ENCODE measurements at places on chromosomes 5 and 9.
A peak's percentile ranks its signal among the peaks of the same experiment; 100 is the strongest.

DNA sequence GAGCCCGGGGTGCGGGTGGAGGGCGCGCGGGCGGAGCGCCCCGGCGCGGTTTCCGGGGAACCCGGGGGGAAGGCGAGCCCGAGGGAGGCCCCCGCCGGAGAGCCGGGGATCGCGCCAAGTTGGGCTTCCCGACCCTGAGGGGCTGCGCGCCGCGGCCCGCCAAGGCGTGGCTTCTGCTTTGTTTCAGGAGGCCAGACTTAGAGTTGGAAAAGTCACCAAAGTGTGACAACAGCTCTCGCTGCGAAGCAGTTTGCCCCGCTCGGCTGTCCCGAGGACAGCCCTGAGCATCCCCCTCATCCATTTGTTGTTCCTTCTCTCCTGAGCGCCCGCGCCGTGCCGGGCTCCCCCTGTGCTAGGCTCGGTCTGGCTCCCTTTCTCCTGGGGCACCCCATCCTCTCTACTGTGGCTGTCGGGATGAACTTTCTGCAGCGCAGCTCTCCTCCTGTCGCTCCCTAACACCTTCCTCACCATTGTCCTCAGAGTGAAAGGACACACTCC is 410 bp downstream of the GLIPR2 start:
- DNase-seq, result no peak

DNA sequence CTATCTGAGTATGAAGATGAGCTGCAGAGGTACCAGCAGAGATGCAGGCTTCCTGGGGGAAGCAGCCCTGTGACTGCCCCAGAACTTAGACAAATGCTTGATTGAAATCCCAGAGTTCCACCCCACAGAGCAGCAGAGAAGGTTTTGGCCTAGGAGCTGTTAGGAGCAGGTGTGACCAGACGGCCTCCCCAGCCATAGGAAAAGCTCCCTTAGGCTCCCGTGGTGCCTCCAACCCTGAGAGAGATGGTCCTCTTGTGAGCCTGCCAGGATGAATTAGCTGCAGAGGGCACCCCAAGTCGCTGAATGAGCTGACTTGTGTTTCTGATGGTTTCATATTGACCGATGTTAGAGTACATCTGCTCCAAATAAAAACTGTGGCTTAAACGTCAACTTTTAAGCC is 22.1 kb downstream of the NTRK2 start:
- no peak for DNase-seq

GRCh38 chr9:109428854-109429253 is 69.3 kb downstream of the PTPN3 start:
- no peak for DNase-seq

DNA sequence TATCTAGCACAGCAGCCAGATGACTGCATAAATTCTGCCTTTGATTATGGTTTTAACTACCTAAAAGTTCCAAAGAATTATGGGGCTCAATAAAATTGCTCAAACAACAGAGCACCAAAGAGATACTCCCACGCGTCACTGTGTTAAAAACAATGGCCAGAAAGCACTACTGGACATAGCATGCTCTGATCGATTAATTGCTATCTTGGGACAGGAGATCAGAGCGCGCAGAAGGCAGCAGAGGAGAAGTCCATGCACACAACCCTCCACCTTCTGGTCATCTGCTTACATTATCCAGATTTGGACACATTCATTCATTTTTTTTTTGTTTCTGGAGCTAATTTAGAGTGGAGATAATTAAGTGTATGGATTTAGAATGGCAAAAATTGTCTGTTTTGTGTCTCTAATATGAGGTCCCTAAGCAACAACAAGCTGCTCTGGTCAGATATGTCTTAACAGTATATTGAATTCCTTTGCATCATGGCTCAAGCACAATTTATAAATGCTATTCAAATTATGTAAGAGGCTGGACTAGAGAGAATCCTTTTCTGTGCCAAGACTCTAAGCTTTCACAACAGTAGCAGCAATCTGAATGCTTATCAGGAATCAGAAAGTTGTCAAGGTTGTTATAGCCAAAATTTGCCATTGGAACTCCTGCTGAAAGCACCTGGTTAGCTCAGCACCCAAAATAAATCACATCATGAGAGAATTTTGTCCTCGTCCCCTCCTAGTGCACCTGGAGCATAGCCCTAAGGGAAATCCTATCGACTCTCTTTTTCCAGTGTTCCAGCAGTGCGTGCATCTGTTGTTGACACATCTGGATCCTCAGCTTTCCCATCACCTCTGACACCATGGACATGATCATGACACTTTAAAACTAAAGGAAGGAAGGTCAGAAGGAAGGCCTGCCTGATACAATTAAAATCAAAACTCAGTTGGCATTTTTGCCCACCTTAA is 98.6 kb upstream of the HMHB1 start:
- no peak for DNase-seq

- DNase-seq, result peak; percentile 33
Measured at GRCh38 chr9:77011973-77012821, 7.3 kb upstream of the FOXB2 start.

- DNase-seq, result no peak
Measured at GRCh38 chr9:114001794-114002261, 76.3 kb downstream of the AMBP start.

GRCh38 chr5:154653764-154654485 is 101.3 kb upstream of the LARP1 start:
- DNase-seq, result no peak

GRCh38 chr5:71640408-71640807 is 53.3 kb downstream of the MCCC2 start:
- no peak for DNase-seq

- no peak for DNase-seq
Measured at GRCh38 chr9:34140853-34141252, 14.4 kb upstream of the DCAF12 start.

- no peak for DNase-seq
Measured at GRCh38 chr9:130884542-130885483, 11.8 kb downstream of the QRFP start.

GRCh38 chr9:94934816-94935328 is 208.4 kb downstream of the AOPEP start:
- DNase-seq, result no peak

DNA sequence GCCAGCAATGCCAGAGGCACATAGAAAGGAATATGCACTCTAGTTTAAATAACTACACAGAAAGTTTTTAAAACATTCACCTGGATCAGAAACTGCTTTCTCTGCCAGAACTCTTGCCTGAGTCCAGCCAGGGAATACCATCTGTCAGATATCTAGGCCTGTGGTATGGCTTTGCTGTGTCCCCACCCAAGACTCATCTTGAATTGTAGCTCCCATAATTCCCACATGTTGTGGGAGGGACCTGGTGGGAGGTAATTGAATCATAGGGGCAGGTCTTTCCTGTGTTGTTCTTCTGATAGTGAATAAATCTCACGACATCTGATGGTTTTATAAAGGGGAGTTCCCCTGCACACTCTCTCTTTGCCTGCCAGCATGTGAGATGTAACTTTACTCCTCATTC is 41.5 kb upstream of the KCNV2 start:
- DNase-seq, result no peak

GRCh38 chr5:91018200-91018599 is 364.9 kb downstream of the ARRDC3 start:
- DNase-seq, result no peak

- no peak for DNase-seq
Measured at GRCh38 chr5:62494772-62495171, 82.2 kb downstream of the IPO11 start.

- no peak for DNase-seq
Measured at GRCh38 chr9:128214571-128215490, 11.7 kb downstream of the DNM1 start.

Measured in stimulated activated CD4-positive, alpha-beta T cell treated with anti-CD3 and anti-CD28 coated beads, Interleukin-15, amount 100 ng/mL, for 48 hours (primary cell).